LHCN-M2 (cell line): ENCODE measurements at places on chromosomes 7 and 10.
A peak's percentile ranks its signal among the peaks of the same experiment; 100 is the strongest.

GRCh38 chr7:34087892-34088891, 182.9 kb downstream of the BMPER start:
- peak; percentile 71 for DNase-seq

- no peak for DNase-seq
Observed at GRCh38 chr10:73859428-73859783, 14.9 kb downstream of the CAMK2G start.

- DNase-seq: no peak
Observed at GRCh38 chr7:23473844-23474093, 3.5 kb upstream of the IGF2BP3 start.

DNA sequence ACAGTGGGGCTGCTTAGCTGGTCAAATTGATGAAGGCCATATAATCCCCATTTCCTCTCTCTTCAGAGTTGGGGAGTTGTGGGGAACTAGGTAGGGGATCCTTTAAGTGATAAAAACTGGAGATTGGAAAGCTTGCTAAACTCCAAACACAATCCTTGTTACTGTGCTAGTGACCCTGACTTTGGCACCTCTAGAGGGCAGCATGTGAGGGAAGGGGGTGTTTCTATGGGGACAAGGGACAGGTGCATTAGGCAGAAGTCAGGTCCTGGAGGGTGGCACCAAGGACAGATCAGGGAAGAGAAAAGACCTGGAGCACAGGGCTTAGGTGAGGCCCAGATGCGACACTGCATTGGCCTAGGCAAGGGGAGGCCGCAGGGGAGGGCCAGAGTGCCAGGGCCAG, 66.9 kb downstream of the CDHR3 start:
- no peak for DNase-seq

DNA sequence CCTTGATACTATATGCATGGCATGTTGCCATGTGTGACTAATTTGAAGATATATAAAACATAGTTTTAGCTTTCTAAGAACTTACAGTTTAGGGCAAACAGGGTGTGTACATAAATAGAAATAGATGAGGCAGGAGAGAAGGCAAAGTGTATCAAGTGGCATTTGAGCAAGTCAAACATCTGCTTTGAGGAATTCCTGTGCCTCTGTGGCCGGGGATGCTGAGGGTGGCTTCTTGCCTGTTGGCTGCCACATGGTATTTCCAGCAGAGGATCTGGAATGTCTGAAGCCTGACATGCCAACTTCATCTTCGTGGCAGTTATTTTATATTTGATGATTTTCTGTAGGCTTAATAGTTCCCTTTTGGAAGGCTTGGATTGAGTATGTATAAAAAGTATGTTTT, 6.0 kb downstream of the SSBP1 start:
- no peak for DNase-seq
